Lower lobe of right lung (tissue), 2 donors: ENCODE measurements at places on chromosomes 3 and 15. TPM values are rescaled to one million over a fixed set of nuclear protein-coding genes. Genes with fewer than 3 reads are reported as not detected.

DNA sequence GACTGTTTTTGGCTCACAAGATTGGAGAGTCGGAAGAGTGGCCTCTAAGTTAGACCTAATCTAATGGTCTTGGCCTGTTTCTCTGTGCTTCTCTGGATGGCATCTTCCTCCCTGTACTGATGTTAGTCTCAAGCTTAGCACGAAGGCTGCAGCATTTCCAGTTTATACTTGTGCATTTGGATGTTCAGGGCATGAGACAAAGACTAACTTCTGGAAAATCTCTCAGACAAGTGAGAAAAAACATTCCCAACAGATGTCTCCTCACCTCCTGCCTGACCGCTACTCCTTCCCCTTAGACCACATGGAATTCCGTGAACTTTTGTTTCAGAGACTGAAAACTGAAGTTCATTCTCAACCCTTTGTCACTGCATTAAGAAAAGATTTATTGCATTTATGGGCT lies 410.8 kb upstream of the MCTP2 start:
- H3K36me3 ChIP-seq = no peaks in the 10 kb centered on the region
- no peaks in the 10 kb centered on the region for H3K27me3 ChIP-seq
- H3K4me1 ChIP-seq = no peaks in the 10 kb centered on the region
- no peak overlapping the region for H3K4me3 ChIP-seq

- DNase-seq = no peak
- no peaks in the 10 kb centered on the region for H3K36me3 ChIP-seq
- no peaks in the 10 kb centered on the region for H3K4me1 ChIP-seq
- H3K4me3 ChIP-seq = no peak overlapping the region
- peaks cover 7% of the 10 kb centered on the region for H3K27me3 ChIP-seq
- no peak overlapping the region for H3K27ac ChIP-seq
These were observed 322.3 kb downstream of the ARRDC4 start for GRCh38 chr15:98282656-98283332.

DNA sequence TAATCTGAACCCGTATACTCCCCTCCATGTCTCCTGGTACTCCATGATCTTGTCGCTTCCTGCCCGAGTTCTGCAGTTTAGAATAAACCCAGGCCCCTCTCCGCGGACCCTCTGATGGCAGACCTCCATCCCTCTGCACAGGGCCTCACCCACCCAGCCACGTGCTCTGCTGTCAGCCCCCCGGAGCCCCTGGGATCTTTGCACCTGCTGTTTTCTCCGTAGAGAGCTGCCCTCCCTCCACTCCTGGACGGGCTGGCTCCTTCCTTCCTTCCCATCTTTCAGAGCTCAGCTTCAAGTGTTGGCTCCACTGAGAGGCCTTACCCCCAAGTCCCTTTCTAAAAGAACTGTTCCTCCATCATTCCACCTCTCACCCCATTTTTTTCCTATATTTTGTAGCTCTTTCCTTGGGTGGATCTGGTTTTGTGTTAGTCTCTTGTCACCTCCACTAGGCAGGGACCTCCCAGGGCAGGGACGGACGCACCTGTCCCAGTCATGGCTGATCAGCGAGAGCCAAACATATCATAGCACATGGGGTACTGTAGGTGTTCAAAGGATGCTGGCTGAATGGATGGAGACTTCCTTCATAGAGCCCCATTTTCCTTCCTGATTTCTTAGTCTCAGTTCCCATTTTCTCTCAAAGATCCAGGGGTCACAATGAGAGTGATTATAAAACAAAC lies 106.6 kb downstream of the VGLL4 start:
- no peaks in the 10 kb centered on the region for H3K36me3 ChIP-seq
- H3K27ac ChIP-seq = no peak overlapping the region
- H3K4me3 ChIP-seq = no peak overlapping the region
- H3K27me3 ChIP-seq = no peaks in the 10 kb centered on the region
- H3K4me1 ChIP-seq = no peaks in the 10 kb centered on the region
- DNase-seq = no peak

CD96 gene
- total RNA-seq = 5.6 TPM

DNA sequence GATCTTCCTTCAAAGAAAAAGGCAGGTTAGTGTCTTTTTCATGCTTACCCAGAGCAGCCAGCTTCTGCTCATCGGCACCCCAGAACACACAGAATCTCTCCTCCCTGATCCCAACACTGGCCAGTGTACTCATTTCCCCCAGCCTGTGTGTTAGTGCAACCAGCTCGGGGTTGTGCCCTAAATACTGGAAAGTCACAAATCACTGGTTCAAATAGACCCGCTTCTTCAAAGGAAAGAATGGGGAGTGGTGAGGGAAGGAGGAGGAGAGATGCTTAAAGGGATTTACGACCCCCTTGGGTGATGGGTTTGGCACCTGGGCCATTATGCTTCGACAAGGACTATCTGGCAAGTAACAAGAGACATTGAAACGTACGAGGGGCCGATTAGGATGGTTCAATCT lies 114.0 kb downstream of the FOXB1 start:
- DNase-seq = no peak
- H3K27me3 ChIP-seq = no peaks in the 10 kb centered on the region
- H3K4me3 ChIP-seq = no peak overlapping the region
- H3K27ac ChIP-seq = no peak overlapping the region

FBXL2 gene
- total RNA-seq = 8.1 TPM
